CD4-positive, alpha-beta T cell treated with Interleukin-12 subunit alpha and Interleukin-12 subunit beta, for 1 hour (primary cell): ENCODE measurements at places on chromosomes 16 and 17.

- DNase-seq, result no peak
Measured at GRCh38 chr17:78316115-78316866, 43.6 kb downstream of the SOCS3 start.

DNA sequence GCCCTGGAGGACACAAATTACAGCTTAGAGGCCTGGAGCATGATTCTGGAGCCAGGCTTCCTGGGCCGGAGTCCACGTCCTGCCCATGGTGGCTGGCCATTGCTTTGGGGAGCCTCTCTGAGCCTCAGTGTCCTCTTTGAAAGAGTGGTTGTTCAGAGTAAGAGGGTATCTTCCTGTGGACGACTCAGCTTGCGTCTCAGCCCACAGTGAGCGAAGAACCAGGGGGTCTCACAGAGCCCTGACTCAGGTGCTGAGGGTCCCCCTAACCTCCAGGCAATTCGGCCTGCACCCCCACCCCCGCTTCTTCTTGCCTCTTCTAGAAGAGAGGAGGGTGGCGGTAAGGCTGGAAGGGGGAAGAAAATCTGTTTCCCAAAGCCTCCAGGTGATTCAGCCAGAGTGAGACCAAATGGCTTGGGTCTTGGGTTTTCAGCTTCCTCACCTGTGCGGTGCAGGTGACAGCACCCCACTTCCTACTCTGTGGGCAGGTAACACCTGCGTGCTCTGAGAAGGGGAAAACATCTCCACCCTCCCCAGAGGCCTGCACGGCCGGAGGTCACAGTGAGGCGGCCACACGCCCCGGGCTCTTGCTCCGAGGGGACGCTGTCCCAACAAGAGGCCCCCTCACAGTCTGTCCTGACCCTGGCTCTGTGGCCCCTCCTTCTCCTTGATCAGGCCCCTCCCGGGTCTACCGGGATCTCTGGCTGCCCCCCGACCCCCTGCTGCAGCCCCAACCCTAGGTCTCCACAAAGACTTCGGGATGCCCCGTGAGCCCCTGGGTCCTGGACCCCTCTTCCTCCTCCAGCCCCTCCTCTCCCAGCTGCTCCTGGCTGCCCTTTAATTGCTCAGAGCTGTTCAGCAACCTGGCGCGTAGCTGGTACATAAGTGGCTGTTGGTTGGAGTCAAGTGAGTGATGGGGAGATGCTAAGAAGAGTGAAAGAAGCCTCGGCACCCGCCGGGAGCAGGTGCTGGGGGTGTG lies 119.2 kb downstream of the METRNL start:
- DNase-seq, result no peak

- DNase-seq, result no peak
Measured at GRCh38 chr16:86786338-86786737, 208.0 kb downstream of the FOXL1 start.

- DNase-seq, result no peak
Measured at GRCh38 chr17:78375401-78376151, 2.9 kb upstream of the PGS1 start.

GRCh38 chr17:27631411-27631760 lies 398 bp downstream of the LGALS9 start:
- peak; percentile 21 for DNase-seq

DNA sequence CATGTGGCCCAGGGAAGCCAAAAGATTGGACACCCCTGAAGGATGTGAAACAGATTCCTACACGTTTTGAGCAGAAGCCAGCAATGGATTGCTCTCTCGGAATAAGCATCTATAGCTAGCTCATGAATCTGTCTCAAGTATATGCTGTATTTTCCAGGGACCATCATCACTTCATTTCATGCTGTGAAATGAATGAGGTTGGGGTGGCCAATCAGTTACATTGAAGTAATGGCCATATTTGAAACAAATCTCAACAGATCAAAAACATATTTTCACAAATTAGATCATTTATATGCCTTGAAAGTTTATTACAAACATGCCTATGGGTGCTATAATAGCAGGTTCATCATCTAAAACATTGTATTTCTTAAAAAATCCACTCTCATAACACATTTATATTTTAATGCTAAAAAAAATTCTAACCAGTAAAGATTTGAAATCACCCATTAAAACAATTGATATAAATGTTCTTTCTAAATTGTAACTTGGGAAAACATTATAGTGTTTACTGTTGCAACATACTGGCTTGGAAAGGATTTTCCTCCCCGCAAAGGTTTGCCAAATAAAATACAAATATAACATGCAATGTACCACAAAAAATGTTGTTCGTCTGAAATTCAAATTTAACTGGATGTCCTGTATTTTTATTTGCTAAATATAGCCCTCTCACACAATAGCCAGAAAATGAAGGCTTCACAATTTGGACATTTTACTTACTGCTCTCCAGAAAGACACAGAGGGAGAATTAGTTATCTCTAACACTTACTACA lies 743.6 kb downstream of the KCNJ2 start:
- DNase-seq, result no peak

DNA sequence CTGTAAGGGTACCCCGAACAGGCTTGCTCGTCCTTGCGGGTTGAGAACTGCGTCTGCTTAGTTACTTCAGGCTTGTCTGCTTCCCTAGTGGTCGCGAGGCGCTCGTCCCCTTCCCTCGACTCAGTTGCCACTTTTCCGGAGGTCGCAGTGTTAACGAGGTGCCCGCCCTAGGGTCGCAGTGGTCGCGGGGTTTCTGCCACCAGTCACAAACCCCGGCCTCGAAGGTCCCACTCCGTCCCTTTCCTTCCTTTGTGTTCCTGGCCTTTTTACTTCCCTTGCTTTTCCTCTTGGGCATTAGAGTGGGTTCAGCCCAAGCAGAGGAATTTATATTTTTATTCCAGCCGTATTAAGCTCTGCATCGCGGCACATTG lies 299 bp downstream of the NUP85 start:
- no peak for DNase-seq

- no peak for DNase-seq
Measured at GRCh38 chr17:77464988-77465357, 324.2 kb downstream of the SEC14L1 start.

GRCh38 chr16:86872833-86873232 lies 294.5 kb downstream of the FOXL1 start:
- DNase-seq, result no peak

DNA sequence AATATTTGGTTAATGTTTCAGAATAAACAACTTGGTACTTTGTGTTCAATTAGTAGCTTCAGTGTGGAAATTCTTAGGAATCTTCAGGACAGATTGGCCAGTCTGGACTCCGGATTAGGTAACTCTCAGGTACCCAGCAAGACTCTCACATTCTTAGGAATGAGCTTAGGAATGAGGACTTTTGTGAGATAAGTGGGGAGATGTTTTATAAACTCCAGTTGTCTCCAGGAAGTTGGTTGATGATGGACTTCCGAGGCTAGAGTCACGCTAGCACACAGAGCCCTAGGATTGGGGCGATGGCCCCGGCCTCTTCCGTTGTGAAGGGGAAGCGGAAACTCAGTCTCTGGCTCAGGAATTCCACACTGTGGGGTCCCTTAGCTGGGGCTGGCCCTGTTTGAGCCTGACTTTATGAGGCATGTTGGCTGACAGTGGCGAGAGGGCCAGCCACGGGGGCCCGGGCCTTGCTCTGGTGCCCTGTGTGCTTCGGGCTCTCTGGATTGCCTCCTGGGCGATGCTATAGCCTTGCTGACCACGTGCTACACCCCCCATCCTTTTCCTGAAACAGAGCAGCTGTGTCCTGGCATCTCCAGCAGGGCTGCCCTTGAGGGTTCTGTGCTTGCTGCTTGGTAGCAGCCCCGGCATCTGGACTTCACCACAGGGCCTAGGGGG lies 32.4 kb downstream of the RAB11FIP3 start:
- DNase-seq, result no peak

GRCh38 chr17:39752241-39752881 lies 14.6 kb downstream of the GRB7 start:
- no peak for DNase-seq

GRCh38 chr16:47886631-47887415 lies 269.0 kb downstream of the ABCC12 start:
- DNase-seq, result no peak

- DNase-seq, result no peak
Measured at GRCh38 chr17:290121-290521, 62.5 kb downstream of the RPH3AL start.

DNA sequence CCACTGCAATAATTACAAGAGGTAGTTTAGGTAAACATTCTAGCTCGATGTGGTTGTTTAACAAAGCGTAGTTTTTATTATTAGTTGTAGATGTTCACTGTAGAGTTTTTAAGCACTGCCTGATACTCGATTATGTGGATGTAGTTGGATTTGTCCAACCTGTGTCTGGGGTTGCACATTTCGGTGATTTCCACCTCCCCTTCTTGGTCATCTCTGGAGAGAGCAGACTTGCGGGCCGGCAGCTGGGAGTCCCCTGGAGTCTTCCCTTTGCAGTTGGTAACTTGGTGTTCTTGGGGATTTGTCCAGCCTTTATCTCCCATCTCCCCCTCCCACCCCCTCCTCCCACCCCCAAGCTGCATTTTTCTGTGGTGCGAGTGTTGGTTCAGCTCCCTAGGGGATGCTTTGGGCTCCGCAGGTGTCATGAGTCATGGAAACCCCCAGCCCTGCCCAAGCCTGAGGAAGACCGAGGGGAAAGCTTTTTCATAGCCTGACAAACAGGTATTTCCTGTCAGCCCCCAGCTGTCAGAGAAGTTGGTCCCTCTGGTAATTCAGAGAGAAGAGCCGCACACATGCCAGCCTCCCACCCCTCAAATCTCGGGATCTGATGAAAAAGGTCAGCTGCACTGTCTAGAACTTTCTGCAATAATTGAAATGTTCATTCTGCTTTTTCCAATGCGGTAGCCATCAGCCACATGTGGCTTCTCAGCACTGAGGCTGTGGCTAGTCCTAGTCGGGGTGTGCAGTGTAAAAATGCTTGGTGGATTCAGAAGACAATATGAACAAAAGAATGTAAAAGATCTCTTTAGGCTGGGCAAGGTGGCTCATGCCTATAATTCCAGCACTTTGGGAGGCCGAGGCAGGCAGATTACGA lies 50.3 kb downstream of the KSR1 start:
- DNase-seq, result no peak

DNA sequence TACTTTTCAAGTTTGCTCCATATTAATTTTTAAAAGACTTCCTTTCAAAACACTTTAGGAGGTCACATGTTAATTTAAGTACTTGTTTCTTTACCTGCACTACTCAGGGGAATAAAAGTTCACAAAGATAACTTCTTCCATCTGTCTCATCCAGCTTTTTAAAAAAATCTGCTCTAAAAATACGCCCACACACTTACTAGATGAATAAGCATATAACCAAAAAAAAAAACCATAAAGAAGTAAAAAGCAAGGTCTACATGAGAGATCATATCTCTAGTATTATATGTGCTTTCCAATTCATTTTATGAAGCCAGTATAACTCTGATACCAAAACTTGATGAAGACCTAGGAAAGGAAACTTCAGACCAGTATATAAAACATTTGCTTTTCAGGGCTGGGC lies 17.2 kb downstream of the SKAP1 start:
- no peak for DNase-seq

DNA sequence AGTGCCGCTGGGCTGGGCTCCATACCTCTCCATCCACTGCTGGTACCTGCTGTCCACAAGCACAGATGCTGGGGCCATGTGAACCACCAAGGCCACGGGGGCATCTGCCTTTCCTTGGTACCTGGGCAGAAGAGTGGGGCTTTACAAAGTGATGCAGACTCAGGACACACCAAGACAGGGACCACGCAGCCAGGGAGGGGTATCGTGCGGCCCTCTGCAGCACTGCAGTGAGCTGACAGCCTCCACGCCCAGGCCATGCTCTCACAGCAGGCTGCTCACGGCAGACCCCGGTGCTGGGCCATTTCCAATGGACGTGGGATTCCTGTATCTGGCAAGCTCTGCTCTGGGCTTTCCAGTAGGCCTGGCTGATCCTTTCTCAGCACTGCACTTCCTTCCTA lies 14.4 kb downstream of the ELAC2 start:
- DNase-seq, result no peak

GRCh38 chr16:66639091-66639885 lies 34.8 kb downstream of the CMTM3 start:
- no peak for DNase-seq

GRCh38 chr16:1363501-1364041 lies 11.8 kb downstream of the GNPTG start:
- DNase-seq, result peak; percentile 73

DNA sequence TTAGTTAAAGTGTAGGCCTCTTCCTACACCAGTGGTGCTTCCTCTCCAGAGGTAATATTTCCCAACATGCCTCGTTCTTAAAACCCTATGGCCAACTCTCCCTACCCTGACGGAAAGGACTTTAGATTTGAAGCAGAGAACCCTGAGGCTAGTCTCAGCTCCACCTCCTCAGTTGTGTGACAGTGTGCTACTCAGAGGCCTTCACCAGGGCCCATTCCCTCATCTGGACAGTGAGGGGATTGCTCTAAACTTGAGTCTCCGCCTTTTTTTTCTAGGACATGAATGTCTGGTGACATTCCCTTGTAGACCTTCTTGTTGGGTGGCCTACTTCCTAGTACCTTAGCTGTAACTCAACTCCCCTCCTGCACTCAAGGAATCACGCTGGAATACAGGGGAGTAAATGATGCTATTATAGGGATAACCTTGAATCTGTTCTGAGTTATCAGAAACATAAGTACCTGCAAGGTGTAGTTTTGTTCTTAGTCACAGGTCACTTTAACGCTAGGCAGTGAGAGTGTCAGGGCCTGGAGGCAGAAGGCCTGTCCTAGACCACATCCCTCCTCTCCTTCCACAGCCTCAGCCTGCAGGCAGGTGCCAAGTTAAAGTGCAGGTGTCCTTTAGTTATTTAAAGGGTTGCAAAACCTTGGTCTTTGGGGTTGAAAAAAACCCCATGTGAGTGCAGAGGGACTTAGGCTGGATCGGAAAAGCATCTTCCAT lies 26.9 kb downstream of the LDHD start:
- DNase-seq, result no peak

DNA sequence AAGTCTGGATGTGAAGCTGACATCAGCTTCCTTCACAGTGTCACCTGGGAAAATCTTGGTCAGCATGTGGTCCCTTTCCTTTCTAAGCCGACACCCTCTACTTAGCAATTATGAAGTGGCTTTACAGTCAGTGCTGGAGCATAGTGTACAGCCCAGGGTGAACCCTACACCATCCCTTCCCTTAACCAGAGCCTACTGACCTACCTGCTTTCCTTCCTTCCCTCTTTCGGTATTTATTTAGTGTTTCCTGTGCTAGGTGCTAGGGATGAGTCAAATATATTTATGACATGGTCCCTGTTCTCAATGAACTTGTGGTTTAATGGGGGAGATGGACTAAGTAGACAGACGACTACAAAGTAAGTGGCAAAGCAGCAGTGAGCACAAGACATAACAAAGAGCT lies 77.5 kb downstream of the CDK5R1 start:
- no peak for DNase-seq

- no peak for DNase-seq
Measured at GRCh38 chr16:4958510-4959438, 644 bp downstream of the SEC14L5 start.

DNA sequence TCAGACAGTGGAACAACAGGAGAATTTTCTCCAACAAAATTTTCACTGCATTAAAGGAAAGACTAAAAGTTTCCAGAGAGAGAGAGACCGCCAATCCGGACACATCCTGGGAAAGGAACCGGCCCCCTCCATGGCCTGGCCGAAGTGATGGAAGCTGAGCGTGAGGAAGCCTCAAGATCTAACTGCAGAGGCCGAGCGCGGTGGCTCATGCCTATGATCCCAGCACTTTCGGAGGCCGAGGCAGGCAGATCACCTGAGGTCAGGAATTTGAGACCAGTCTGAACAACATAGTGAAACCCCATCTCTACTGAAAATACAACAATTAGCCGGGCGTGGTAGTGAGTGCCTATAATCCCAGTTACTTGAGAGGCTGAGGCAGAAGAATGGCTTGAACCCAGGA lies 3.9 kb downstream of the CTRB2 start:
- no peak for DNase-seq

- peak; percentile 27 for DNase-seq
Measured at GRCh38 chr17:56679115-56679776, 85.7 kb downstream of the NOG start.
